ENCODE measurements at places on chromosomes 16 and 17.

GRCh38 chr17:19281161-19281560, 44.0 kb downstream of the EPN2 start:
- no peak for DNase-seq

DNA sequence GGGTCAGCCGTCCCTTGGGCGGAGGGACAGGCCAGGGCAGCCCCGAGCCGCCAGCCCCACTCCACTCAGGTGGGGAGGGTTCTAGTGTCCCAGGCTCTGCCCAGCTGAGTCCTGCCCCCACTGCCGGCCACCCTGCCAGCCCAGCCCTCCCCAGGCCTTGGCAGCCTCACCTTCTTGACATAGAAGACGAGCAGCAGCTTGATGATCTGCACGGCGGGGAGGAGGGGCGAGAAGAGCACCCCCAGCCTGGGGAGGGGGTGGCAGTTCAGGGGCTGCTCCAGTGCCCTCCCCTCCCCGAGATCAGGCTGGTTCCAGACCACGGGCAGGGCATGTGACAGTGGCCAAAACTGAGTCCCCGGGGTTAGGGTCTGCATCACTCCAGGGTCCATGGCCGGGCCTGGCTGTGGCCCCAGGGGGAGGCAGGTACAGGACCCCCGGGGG, 9.7 kb downstream of the TMC6 start:
- no peak for DNase-seq

DNA sequence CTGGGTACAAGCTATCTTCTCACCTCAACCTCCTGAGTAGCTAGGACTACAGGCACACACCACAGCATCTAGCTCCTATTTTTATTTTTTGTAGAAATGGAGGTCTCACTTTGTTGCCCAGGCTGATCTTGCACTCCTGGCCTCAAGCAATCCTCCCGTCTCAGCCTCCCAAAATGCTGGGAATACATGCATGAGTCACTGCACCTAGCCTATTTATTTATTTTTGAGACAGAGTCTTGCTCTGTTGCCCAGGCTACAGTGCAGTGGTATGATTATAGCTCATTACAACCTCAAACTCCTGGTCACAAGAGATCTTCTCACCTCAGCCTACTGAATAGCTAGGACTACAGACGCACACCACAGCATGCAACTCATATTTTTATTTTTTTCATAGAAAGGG, 40.1 kb upstream of the RGS9 start:
- no peak for DNase-seq

DNA sequence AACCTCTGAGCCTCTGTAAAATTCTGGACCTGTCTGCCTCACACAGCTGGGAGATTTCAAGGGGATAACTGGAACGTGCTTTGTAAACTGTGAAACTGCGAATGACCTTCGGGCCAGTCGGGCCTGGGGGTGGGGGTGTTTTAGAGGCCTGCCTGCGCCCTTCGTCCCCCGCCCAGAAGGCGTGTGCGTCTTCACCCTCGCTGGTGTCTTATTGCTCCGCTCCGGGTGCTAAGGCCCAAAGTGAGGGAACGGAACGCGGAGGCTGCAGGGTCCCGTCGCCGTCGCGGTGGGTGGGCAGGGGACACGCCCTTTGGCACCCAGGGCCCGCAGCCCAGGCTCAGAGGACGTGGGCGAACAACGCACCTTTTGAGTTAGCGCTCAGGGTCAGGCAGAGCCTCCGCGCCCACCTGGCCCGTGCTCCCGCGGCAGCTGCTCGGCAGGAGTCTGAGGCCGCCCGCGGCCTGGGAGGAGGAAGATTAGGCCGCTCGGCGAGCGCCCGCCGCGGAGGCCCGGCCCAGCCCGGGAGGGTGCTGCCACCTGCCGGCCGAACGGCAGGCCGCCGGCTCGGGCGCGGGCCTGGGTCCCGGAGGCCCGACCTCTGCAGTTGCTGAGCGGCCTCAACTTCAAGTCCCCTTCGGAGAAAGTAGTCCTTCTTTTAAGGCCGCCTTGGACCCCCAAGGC, 29.7 kb downstream of the DCAKD start:
- no peak for DNase-seq

- DNase-seq: no peak
Observed at GRCh38 chr16:78513838-78514237, 414.4 kb downstream of the WWOX start.

DNA sequence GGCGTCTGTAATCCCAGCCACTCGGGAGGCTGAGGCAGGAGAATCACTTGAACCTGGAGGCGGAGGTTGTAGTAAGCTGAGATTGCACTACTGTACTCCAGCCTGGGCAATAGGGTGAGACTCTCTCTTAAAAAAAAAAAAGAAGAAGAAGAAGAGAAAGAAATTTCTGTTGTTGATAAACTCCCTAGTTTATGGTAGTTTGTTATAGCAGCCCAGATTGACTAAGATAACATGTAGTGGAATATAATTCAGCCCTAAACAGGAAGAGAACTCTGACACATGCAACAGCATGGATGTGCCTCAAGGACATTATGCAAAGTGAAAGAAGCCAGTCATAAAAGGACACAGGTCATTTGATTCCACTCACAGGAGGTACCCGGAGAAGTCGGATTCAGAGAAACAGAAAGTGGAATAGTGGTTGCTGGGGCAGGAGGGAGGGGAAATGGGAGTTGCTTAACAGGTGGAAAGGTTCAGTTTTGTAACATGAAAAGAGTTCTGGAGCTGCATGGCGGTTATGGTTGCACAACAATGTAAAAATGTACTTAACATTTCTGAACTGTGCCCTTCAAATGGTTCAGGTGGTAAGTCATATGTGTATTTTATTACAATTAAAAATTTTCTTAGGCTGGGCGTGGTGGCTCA, 26.0 kb upstream of the PRM1 start:
- no peak for DNase-seq
